ENCODE measurements at places on chromosomes 7 and 10.

- no peak for DNase-seq
Observed at GRCh38 chr7:155071121-155071651, 1.1 kb downstream of the HTR5A start.

- no peak for DNase-seq
Observed at GRCh38 chr7:48102530-48102929, 13.5 kb downstream of the UPP1 start.

- DNase-seq, result no peak
Observed at GRCh38 chr7:79180533-79180932, 272.9 kb downstream of the MAGI2 start.

DNA sequence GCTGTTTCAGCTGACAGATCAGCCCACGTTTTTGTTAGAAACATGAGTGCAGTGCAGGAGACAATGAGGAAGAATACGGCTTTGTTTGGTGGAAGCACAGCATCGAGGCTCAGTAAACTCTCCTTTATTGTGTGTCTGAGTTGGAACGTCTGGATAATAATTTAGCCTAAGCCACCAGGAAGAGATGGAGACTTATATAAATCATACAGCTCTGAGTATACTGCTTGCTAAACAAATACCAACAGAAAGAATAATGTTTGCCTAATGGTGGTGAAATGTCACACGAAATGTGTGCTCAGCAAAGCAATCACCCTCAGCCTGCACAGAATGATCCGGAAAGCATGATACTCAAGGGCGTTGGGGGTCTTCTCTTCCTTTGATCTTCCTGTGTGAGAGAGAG lies 664.1 kb upstream of the ADARB2 start:
- no peak for DNase-seq

DNA sequence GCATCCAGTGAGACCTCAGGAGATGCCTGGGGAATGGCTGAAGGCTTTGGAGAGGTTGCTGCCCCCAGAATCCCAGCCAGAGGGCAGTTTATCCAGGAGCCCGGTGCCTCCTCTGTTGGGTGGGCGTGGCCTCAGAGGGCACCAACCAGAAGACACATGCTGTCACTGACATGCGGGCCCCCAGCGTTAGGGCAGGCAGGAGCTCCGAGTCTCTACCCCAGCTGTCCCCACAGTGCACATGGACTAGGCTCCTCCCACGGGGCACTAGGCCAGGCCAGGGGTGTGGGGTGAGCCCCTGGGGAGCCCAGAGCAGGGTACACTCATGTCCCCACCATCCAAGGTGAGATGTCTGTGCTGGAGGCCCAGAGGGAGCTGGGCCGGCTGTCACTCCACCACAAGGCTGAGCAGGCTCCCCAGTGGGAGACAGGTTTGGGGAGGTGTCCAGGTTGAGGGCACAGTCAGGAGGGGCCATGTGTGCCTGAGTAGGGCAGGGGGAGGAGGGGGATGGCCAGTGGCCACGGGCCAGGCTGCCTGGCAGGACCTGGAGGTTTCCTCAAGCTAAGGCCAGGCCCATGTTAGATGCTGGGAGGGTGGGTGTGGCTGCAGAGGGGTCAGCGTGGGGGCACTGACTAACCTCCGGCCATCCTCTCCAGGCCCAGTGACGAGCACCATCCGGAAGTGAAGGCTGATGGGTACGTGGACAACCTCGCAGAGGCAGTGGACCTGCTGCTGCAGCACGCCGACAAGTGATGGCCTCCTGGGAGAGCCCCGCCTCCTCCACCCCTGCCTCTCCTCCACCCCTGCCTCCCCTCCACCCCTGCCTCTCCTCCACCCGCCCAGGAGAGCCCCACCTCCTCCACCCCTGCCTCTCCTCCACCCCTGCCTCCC lies 131.3 kb downstream of the FAM53B start:
- DNase-seq, result peak; percentile 49

- DNase-seq, result no peak
Observed at GRCh38 chr10:43598446-43598845, 7.8 kb upstream of the ZNF485 start.

- peak; percentile 5 for DNase-seq
Observed at GRCh38 chr7:13279854-13280435, 592.5 kb downstream of the ARL4A start.

DNA sequence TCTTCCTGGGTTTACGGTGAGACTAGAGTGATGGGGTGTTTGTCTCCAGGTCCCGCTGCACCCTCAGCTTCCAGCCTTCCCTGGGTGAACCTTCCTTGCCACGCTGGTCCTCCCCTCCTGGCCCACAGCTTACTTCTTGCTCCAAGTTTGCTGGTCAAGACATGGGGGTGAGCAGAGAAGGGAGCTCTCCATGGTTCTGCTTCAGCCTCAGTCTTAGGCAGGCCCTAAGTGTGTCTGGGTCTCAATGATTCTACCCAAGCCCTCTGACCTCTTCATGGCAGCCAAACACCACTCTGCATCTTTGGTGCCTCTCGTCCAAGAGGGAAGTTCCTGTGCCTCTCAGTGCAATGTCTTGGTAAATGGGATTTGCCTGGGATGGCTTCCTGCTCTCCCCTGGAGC lies 356.5 kb upstream of the KLF6 start:
- no peak for DNase-seq
